ENCODE measurements at places on chromosomes 12 and 14. TPM values are rescaled to one million over a fixed set of nuclear protein-coding genes. Genes with fewer than 3 reads are reported as not detected.
A peak's percentile ranks its signal among the peaks of the same experiment; 100 is the strongest.

HDAC7 gene
- polyA plus RNA-seq: 32.7 TPM

DNA sequence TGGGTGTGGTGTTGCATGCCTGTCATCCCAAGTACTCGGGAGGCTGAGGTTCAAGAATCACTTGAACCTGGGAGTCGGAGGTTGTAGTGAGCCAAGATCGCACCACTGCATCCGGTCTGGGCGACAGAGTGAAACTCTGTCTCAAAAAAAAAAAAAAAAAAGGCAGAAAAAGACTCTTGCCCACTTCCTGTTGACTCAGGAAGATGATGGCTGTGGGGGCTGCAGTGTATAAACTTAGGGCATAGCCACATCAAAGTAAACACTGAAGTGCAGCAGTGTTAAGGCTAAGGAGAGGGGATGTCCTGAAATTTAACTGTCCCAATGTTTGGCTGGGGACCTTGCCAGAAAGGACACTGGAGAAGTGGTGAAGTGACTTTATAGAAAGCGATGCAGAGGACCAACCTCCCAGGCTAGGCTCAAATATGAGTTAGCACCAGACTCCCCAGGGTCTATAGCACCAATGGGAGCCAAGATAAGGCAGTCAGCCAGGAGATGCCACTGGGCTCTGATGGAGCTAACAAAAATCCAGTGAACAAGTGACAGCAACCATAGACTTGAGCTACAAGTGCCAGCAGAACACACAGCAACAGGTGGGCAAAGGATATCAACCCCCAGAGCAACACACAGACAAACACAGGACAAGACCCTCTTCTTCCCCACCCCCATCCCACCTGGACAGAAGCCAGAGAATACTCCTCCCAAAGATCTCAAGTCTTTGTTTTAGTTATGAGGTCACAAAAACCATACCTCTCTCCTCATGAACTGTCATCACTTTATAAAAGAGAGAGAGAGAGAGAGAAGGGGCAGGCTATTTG is 28.0 kb downstream of the NELL2 start:
- no peaks in the 10 kb centered on the region for H3K4me1 ChIP-seq
- no peak overlapping the region for H3K4me3 ChIP-seq
- H3K36me3 ChIP-seq: no peaks in the 10 kb centered on the region
- H3K27ac ChIP-seq: no peak overlapping the region
- DNase-seq: no peak
- no peaks in the 10 kb centered on the region for H3K27me3 ChIP-seq

DNA sequence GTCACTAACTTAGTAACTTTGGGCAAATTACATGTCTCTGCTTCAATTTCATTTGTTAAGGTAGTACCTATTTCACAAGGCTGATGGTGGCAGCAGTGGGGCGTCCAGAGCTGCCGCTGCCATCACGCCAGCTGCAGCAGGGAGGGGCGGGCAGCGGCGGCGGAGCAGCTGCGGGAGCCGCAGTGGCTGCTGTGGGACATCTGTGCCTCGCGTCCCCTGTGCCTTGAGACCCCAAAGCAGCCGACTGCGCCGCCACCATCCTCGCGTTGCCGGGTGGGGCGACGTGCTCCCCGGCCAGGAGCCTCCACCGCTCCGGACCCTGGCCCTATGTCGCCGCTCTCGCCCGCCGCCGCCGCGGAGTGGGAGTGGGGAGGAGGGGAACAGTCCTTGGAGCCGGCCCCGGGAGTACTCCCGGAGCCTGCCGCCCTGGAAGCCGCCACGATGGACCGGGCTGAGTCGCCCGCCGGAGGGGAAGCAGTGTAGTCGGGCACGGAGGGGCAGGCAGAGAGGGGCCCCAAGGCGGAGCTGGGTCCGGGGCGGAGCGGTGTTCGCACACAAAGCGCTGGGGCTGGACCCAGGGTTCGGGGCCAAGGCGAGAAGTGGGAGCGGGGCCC is 51.4 kb downstream of the A2M start:
- H3K4me1 ChIP-seq: no peaks in the 10 kb centered on the region
- H3K27me3 ChIP-seq: no peaks in the 10 kb centered on the region
- no peaks in the 10 kb centered on the region for H3K36me3 ChIP-seq
- H3K27ac ChIP-seq: no peak overlapping the region

DNA sequence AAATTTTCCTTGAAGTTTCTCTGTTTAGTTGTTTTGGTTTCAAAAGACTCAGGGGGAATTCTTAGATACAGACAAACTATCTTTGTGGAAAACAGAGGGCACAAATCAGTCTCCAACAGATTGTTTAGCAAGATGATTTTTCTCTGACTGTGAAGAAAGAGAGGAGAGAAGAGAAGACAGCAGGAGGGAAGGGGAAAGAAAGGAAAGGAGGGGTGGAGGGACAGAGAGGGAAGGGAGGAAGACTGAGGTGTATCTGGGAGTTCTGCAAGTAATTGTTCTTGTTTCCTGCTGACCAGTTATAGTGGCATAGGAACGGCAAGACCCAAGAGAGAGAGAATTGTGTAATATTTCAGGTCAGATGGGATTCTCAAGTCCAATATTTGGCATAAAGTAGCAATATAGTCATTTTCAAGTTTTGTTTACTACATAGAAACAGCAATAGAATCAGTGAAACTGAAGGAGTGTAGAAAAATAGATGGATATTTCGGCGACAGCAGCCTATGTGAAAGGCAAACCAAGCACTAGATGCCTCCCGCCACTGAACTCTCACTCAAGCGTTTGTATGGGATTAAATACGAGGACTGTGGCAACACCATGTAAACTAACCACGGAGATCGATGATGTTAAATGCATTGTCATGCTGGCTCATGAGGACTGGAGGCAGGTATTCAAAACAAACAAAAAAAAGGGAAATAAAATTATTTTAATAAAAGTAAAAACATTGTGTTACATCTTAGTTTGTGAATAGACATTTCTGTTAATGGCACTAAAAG is 342.5 kb downstream of the SLC16A7 start:
- no peak for DNase-seq
- no peak overlapping the region for H3K4me3 ChIP-seq
- H3K36me3 ChIP-seq: no peaks in the 10 kb centered on the region
- H3K4me1 ChIP-seq: no peaks in the 10 kb centered on the region

- DNase-seq: no peak
- H3K27me3 ChIP-seq: no peaks in the 10 kb centered on the region
- no peak overlapping the region for H3K27ac ChIP-seq
These were observed 26.4 kb upstream of the FGF6 start for GRCh38 chr12:4472046-4472445.

GRCh38 chr14:106204063-106204462 is 677.7 kb downstream of the TMEM121 start:
- H3K27me3 ChIP-seq: peaks cover 68% of the 10 kb centered on the region
- no peak overlapping the region for H3K27ac ChIP-seq
- no peak overlapping the region for H3K4me3 ChIP-seq
- no peaks in the 10 kb centered on the region for H3K4me1 ChIP-seq
- no peaks in the 10 kb centered on the region for H3K36me3 ChIP-seq

DNA sequence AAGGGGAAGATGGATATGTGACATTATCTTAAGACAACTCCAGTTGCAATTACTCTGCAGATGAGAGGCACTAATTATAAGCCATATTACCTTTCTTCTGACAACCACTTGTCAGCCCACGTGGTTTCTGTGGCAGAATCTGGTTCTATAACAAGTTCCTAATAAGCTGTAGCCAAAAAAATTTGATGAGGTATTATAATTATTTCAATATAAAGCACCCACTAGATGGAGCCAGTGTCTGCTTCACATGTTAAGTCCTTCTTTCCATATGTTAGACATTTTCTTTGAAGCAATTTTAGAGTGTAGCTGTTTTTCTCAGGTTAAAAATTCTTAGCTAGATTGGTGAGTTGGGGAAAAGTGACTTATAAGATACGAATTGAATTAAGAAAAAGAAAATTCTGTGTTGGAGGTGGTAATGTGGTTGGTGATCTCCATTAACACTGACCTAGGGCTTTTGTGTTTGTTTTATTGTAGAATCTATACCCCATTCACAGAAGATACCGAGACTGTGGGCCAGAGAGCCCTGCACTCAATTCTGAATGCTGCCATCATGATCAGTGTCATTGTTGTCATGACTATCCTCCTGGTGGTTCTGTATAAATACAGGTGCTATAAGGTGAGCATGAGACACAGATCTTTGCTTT is 36.9 kb downstream of the PSEN1 start:
- no peaks in the 10 kb centered on the region for H3K4me1 ChIP-seq
- H3K4me3 ChIP-seq: no peak overlapping the region
- DNase-seq: peak; percentile 35
- H3K36me3 ChIP-seq: peaks cover 75% of the 10 kb centered on the region
- H3K27me3 ChIP-seq: no peaks in the 10 kb centered on the region
- no peak overlapping the region for H3K27ac ChIP-seq

GRCh38 chr12:27031531-27031930 is 9.2 kb downstream of the MED21 start:
- H3K4me1 ChIP-seq: no peaks in the 10 kb centered on the region
- H3K27me3 ChIP-seq: no peaks in the 10 kb centered on the region
- H3K36me3 ChIP-seq: peaks cover 41% of the 10 kb centered on the region
- no peak for DNase-seq

DNA sequence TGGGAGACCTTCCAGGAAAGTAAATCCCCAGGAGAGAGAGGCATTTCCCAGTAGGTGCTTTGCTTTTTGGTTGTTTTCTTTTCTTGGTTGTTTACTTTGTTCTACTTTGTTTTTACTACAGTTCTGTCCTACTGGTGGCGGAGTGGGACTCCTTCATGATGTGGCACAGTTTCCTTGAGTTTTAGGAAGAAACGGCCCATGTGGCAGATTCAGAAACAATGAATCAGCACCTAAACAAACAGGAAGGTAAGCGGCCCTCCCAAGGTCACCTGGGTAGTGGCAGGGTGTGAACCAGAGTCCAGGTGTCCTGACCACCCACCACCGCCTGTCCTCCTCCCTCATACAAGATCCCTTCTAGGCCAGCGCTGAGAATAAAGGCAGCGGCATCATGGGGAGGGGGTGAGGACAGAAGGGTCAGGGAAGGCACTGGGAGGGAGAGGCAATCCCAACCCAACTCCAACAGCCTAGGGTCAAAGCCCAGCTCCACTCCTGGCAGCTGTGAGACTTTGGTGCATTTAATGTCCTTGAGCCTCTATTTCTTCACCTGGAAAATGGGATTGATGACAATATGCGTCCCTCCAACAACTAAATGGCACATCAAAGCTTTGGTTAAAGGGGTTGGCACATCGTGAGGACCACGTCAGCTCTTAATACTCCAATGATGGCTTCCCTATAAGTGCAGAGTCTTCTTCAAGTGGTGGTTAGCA is 111.5 kb upstream of the BCL2L14 start:
- no peak overlapping the region for H3K4me3 ChIP-seq
- no peaks in the 10 kb centered on the region for H3K36me3 ChIP-seq
- H3K4me1 ChIP-seq: no peaks in the 10 kb centered on the region
- no peak for DNase-seq
- no peak overlapping the region for H3K27ac ChIP-seq
- no peaks in the 10 kb centered on the region for H3K27me3 ChIP-seq
